Activated T-cell treated with anti-CD3 and anti-CD28 coated beads, Interleukin-2, amount 50 U/mL, for 4 hours (primary cell): ENCODE measurements at places on chromosomes 5 and 9.

DNA sequence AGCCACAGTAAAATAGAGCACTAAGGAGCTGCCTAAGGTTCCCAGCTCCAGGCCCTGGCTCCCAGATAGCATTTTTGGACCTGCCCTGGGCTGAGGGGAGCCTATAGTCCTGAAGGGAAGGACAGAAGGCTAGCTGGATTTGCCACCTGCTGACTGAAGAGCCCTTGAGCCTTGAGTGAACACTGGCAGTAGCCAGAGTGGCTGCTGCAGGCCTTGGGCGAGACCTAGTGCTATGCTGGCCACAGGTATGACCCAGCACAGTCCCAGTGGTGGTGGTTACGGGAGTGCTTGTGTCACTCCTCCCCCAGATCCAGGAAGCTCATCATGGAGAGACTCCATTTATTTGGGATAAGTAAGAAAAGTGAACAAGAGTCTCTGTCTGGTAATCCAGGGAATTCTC is 10.3 kb upstream of the STX17 start:
- DNase-seq = no peak

- DNase-seq = no peak
Measured at GRCh38 chr5:168836603-168837231, 257.5 kb upstream of the PANK3 start.

DNA sequence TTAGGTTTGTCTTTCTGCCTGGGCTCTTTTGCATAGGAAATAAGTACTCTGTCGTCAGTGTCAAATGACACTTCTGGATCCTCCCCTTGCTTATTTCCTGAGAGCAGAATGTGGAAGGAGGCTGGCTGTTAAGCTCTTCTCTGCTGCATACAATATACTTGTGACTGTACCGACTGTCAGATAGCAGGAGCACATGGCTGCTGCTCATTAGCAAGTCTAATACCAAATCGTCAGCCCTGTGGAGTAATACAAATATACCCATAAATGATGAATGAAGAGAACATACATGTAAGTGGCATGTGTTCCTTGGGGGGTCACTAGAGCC is at the start of gene GPR151:
Gene GPR151, minus strand, starts transcription at position 40 of the 325 bp plus-strand sequence. CDS start 77 bp downstream, outside the sequence.
- DNase-seq = no peak

DNA sequence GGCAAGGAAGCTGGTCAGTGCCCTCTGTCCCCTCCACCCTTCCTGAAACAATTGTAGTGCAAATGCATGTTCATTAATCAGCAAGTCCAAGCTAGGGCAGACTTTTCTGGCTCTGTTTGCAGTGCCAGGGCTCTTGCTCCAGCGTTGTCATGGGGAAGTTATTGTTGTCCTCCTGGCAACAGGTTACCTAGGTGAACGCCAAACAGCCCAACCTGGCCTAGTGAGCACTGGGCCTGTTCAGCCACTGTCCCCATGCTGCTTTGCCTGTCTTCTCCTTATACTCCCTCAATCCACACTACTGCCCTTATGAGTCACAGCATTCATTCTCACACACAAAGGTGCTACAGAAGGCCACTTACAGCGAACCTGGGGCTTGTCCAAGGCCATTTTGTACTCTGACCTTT is 34.5 kb upstream of the GLIS3 start:
- DNase-seq = no peak

GRCh38 chr5:73974871-73975360 is 348.9 kb downstream of the ARHGEF28 start:
- no peak for DNase-seq

DNA sequence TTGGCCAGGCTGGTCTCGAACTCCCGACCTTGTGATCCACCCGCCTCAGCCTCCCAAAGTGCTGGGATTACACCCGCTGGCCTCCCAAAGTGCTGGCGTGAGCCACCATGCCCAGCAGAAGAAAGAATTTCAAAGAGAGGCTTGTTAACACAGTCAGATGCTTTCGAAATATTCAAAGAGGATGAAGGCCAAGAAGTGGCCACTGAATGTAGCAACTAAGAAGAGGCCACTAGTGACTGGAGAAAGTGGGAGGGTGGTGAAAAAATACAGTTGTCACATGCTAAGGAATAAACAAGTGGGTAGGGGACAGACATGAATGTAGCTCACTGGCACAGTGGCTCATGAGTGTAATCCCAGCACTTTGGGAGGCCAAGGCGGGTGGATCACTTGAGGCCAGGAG is 13.0 kb upstream of the TPM2 start:
- no peak for DNase-seq

DNA sequence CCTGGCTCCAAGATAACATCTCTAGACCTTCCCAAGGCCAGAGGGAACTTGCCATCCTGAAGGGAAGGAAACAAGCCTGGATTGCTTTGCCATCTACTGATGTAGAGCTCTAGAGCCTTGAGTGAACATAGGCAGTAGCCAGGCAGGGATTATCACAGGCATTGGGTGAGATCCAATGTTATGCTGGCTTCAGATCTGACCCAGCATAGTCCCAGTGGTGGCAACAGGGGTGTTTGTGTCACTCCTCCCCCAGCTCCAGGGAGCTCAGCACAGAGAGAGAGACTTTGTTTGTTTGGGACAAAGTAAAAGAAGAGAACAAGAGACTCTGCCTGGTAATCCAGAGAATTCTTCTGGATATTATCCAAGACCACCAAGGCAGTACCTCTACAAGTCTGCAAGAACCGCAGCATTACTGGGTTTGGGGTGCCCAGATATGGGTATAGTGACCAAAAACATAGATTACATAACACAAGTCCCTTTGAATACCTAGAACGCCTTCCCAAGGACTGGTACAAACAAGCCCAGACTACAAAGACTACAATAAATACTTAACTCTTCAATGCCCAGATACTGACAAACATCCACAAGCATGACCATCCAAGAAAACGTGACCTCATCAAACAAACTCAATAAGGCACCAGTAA is 137.6 kb upstream of the DAPK1 start:
- no peak for DNase-seq

- DNase-seq = no peak
Measured at GRCh38 chr5:145917288-145917687, 19.1 kb upstream of the SH3RF2 start.

DNA sequence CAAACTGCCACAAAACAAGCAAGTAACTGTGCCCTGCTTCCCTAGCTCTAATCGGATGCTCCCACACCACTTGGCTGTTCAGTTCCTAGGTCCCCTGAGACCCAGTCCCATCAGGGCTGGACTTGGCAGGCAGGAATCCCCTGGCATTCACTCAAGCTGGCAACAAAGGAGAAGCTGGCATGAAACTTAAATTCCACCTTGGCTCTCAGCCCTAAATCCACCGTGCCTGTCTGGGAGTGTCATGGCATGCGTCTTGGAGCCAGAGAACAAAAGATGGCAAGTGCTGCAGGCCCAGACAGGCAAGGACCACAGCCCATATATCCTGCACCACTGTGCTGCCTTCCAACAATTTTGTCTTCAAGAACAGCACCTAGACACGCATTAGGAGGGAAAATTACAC is 38.2 kb downstream of the ETF1 start:
- no peak for DNase-seq

DNA sequence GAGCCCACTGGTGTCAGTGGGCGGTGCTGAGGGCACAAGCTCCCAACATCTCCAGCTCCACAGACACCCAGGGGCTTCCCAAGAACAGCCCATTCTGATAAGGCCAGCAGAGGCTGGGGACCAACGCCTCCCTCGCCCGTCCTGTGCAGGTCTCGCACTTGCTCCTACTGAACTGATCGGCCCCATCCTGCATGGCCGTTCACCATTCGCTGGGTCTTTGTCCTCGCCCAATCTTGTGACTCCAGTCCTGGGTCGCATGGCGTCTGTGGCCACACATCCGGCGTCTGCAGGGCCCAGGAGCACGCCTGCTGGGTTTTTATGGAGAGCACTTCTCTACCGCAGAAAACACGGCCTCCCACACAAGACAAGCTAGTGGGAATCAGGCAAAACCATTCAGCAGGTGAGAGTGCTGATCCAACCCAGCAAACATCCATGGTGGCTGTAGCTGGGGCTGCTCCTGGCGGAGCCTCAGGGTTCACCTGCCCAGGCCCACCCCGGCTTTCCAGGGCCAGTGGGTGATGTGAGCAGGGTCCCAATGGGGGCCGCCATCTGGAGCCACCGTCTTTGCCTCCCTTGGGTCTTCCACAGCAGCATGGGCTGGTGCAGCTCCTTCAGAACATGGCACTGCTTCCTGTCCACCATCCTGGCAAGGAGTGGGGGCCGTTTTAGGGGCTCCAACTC is 7.4 kb downstream of the LRRC14B start:
- no peak for DNase-seq

GRCh38 chr5:96327722-96328121 is 105.3 kb downstream of the PCSK1 start:
- no peak for DNase-seq

DNA sequence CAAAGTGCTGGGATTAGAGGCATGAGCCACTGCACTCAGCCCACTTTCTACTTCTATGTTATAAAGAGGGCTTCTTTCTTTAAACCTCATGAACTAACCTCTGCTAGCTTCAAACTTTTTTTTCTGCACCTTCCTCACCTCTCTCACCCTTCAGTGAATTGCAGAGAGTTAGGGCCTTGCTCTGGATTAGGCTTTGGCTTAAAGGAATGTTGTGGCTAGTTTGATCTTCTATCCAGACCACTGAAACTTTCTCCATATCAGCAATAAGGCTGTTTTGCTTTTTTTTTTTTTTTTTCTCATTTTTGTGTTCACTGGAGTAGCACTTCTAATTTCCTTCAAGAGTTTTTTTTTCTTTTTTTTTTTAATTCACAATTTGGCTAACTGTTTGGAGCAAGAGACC is 216.4 kb upstream of the MAP3K1 start:
- no peak for DNase-seq

GRCh38 chr9:109321727-109322126 is 868 bp upstream of the EPB41L4B start:
- no peak for DNase-seq

DNA sequence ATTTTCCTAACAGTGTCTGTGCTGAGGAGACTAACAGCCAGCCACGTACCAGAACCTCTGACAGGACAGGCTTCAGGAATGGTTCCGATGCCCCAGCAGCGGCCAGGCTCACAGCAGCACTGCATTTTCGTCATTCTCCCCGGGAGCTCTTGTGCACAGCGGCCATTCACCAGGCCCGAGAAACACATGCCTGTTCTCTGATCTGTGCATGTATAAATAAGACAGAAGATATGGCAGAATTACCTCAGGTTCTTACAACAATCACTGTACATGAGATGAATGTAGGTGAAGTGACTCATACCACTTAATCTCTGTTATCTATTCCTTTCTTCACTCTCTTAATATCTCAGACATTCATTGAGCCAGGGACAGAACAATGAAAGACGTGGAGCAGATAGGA is 143.0 kb downstream of the FBN2 start:
- DNase-seq = no peak

GRCh38 chr5:130875656-130876055 is 289.4 kb downstream of the HINT1 start:
- DNase-seq = no peak

- DNase-seq = no peak
Measured at GRCh38 chr5:180631549-180632383, 17.6 kb downstream of the FLT4 start.

DNA sequence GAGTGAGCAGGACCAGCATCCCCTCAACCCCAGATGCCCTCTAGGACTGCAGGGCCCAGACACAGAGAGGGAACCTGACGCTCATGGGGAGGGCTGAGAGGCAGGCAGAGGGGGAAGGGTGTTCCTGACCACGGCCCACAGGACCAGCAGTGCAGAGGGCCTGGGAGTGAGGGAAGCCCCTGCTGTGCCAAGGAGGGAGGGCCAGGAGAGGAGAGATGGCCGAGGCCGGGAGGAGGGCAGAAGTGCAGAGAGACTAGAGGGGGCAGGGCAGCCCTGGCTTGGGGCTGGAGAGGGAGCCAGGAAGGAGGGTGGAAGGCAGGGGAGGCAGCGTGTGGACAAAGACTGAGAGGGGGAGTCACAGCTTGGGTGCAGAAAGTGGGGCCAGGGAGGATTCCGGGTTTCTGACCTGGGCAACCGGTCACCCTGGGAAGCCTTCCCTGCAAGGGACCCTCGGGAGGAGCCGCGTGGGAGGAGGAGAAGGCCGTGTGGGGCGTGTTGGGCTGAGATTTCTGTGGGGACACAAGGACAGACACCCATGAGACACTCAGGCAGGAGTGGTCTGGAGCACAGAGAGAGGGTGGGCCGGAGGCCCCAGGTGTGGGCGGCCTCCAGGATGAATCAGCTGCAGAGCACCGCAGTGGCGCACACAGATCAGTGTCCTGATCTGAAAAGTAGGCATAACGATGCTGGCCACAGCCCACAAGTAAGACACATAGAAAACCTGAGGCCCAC is 117.5 kb downstream of the ADAMTS2 start:
- no peak for DNase-seq

DNA sequence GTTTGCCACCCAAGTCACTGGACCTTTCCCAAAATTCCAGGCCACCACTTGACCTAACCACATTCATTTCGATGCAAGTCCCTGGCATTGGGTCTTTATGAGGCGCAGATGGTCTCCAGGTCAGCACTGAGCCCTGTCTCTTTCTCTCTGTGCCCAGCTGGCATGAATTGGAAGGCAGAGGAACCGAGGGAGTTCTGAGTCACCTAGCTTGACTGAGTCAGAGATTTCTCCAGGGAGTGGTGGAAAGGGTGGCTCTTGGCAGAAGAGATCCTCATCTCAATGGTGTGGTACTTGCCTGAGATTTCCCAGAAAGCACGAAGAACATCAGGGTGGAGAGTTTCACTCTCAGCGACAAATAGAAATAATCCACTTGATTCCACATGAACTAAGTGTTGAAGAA is 43.8 kb downstream of the WDR36 start:
- DNase-seq = no peak
